ENCODE measurements at places on chromosomes 12 and 14.

DNA sequence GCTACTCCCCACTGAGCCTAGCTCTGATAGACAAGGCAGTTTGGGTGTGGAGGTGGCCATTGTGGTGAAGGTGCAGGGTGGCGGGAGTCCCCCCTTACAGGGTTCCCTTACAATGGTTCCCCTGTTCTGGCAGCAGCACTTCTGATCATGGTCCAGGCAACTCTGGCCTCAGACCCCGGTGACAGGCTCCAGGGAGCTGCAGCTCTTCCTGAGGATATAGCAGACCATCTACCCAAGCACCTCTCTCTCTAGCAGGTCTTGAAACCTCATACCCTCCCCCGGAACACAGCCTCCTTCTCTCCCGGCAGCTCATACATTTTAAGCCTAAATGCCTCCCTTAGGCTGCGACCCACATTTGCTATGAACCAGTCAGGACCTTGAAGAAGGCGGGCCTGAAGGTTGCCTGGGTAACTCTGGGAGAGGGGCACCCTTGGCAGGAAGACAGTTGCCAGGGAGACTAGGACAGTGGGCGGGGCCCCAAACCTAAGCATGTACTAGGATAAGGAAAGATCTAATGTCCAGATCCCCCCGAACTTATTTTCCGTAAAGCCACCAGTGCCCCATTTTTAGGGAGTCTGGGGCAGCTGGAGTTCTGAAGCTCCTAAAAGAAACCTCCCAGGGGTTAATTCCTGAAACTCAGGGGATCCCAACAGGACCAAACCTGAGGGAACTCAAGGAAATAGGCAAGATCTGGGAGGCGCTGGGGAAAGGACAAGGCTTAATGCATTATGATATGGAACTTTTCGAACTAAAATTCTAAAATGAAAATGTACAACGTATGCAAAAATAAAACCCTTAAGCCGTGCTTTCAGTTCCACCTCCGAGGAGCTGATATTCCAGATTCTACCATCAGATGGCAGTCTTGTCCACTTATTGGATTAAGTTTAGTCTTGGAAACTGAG, 4.5 kb upstream of the GDF11 start:
- peak; percentile 89 for DNase-seq

DNA sequence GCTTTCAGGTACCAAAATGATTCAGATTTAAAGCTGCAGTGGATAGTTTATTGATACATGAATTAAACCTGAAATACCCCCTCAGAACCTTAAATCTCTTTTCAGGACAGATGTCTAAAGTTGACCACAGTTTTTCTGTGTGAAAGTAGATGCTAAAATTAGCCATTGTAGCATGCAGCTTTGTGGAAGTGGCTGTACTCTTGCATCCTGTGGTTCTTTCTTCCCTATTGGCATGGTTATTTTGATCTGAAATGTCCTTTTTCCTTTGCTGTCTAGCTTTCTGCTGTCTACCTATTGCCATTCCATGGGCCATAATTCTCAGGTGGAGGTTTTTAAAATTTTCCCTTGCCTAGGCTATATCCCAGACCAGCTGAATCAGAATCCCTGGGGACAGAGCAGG, 455.6 kb downstream of the ZFP36L1 start:
- DNase-seq: no peak

DNA sequence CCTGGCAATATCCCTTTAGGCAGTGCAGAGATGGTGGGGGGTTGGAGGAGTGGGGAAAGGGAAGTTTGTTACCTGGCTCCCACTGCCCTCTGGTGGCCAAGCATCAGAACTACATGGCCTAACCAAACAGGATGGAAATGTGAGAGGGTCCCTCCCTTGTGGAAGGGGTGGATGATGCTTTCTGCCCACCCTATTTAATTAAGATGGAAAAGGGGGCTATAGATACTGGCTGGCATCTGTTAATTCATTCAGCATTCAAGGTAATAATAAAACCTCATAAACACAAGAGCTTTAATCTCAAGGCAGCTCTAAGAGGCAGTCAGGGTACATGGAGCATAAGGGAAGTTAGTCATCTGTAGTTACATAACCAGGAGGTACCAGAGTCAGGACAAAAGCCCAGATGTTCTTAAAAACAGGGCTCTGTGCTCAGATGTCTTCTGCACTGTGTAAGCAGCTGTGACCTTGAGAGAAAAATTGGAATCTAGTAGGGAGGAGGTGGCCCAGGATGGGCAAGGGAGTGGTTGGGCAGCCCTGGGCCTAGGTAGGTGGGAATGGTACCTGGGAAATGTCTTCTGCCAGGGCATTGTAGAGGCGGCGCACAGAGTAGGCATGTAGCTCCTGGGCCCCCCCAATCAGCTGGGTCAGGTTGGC, 4.6 kb downstream of the AP1G2 start:
- peak; percentile 75 for DNase-seq

DNA sequence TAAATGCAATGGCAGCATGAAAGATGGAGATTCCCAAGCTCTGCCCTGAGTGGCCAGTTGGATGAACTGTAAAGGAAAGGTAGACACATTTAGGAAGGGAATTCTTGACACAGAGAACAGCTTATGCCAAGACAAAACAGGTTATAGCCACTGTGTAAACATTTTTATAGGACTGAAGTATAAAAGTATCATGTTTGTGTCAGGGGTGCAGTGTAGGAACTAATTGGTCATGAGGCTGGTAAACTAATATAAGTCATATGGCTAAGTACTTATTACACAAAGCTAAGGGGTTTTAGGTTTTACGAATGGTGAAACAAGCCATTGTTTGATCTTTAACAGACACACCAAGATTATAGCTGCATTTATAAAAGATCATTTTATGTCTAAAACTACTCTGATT, 207.7 kb upstream of the SLC16A7 start:
- no peak for DNase-seq

DNA sequence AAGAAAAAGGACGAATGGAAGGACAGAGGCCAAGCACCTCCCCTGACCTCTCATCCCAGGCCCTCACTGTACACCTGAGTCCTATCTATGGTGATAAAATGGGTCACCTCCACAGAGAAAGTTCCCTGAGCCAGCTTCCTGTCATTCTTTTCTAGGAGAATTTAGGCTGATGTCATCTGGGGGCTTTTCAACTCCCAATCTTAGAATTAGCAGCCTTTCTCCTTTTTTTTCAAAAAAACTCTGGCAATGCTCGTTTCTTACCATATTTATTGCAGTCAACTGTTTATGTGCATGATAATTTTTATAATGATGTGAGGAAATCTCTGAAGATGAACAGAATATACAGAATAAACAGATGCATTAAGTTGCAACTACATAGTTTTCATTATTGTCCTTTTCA, 177.6 kb downstream of the SNAPC1 start:
- no peak for DNase-seq

DNA sequence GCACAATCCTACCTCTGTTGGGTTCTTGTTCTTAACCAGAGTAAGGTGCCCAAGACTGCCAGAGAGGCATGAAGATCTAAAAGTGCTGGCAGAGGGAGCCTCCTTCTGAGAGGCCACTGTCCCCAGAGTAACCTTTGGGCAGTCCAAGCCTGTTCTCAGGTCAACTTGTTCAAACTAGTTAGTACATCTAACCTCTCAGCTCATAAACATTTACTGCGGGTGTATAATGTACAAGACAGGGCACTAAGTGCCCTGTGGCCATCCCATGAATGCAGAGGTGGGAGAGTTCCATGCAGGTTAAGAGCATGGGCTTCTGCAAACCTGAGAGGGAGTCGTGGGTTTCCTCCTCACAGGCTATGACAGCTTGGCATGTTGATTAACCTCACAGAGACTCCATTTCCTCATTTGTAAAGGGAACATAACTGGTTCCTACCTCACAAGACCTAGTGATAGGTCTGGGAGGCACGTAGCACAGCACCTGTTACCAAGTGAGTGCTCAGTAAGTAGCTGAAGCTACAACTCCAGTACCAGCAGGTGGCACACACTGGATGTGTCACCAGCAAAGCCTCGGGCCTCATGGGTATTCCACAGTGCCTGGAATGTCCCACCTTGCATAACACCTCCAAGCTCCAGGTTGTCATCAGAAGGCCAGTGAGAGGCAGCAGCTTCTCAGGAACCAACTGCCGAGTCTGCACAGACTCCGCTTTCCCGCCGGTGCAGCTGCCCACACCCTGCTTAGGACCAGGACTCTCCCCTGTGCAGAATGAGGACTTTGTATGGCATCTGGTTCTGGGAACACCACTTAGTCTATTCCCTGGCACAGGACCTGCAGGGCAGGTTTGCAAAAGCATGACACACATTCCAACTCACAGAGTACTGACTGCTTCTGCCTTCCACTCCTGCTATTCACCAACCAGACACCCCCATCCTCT, 4.4 kb downstream of the VDR start:
- DNase-seq: peak; percentile 52

DNA sequence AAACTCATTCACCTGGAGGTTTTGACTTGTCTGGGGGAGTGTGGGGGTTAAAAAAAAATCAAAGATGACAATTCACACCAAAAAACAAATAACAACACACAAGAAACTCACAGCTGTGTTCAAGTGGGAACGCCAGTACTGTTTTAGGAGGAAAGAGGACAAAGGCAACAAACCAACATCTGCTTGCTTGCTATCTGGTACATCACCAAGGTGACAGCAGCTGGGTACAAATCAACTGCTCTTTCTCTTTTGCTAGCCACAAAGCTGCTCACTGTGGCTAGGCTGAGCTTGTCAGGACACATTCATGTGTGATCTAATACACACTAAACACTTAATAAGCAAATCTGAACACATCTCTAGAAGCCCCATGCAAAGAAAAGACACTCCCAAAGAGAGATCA, 128.0 kb upstream of the RAP1B start:
- DNase-seq: peak; percentile 22

DNA sequence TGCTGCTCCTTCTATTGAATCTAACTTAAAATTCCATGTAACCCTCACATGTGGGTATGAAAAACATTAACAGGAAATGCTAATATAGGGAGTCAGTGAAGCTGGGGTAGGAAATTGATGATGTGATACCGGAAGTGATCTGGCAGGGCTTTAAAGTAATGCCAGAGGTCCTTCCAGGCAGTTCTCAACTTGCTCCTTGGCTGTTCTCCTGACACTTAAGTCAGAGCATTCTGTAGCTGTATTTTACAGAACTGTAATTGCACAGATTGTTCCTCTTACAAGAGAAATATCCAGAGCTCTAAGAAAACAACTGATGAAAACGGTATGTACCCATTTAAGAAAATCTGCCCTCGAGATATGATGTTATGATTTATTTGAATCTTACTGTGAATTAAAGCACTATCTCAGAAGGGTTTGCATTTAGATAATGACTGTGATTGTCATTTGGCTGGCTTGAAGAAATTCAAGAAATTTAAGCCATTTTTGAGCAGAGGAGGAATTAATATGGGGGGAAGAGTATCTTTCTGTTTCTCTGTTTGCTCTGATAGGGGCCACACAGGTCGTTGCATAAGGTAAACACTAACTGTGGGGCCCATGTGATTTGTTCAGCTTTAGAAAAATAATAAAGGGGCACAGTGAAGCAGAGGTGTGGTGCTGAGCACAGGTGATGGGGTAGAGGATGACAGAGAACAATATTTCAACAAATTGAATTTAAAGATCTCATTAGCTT, 88.4 kb downstream of the BBS10 start:
- no peak for DNase-seq

- DNase-seq: no peak
Measured at GRCh38 chr14:36022765-36023410, 153.6 kb downstream of the PTCSC3 start.

DNA sequence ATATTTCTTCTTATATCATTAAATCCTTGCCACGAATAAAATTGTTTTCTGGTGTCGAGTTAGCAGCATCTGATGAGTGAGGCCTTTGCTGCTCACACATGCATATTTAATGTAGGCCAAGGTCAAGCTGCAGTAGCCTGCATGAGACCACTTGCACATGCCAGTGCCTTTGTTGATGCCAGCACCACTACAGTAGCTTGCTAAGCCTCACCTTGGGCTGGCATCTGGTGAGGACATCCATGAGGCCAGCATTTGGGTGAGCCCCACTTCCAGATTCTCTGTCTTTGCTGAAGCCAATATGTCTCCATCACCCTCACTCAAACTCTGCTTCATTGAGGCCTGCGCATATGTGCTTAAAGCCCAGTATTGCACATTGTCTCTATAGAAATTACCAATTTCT, 8.0 kb downstream of the CCDC59 start:
- no peak for DNase-seq

DNA sequence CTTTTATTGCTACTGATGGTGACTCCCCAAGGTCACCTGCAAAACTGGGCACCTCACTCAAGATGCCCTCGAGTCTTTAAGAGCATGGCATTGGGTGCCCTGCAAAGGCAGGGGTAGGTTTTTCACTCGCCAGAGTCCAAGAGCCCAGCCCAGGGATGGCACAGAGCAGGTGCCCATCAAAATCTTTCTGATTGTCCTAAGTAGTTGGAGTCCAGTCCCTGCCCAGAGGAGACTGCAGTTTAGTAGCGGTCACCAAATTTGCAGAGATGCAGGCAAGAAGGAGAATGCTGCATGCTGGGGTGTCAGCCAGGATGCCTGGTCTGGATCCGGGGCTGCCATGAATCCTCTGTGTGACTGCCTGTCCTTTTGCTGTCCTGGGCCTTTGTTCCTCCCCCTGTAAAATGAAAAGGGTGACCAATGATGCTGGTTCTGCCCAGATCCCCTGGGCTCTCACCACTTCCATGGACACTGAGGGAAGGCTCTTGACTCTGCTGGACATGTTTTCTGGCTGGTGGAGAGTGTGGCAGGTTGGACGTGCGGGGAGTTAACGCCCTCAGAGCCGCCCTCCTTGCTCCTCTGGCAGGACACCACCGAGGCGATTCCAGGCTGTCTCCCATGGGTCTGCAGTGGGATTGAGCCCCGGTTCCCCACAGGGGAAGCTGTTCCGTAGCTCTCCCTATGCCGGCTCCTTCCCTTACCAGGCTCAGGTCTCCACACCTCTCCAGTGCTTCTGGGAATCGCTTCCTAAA, 41.3 kb downstream of the DLK1 start:
- DNase-seq: no peak

- peak; percentile 27 for DNase-seq
Measured at GRCh38 chr14:90368946-90369721, 27.7 kb upstream of the CALM1 start.

DNA sequence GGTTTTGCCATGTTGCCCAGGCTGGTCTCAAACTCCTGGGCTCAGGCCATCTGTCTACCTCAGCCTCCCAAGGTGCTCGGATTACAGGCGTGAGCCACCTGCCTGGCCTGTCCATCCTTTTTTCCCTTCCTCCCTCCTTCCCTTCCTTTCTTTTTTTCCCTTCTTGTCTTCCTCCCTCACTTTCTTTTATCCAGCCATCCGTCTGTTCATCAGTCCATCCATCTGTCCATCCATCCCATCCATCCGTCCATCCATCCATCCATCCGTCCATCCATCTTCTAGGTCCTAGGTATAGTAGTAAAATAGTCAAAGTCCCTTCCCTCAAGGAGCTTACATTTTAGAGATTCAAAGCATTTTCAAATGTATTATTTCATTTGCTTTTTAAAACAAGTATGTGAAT, 56.8 kb downstream of the CRADD start:
- no peak for DNase-seq

GRCh38 chr12:4025181-4026019, 152.2 kb upstream of the PARP11 start:
- no peak for DNase-seq

GRCh38 chr14:45906257-45906656, 653.3 kb upstream of the MIS18BP1 start:
- no peak for DNase-seq

- DNase-seq: no peak
Measured at GRCh38 chr12:3685830-3686229, 67.1 kb downstream of the CRACR2A start.
